Esophagus squamous epithelium (tissue), 5 donors: ENCODE measurements at places on chromosomes 12 and 14. TPM values are rescaled to one million over a fixed set of nuclear protein-coding genes. Genes with fewer than 3 reads are reported as not detected.

DNA sequence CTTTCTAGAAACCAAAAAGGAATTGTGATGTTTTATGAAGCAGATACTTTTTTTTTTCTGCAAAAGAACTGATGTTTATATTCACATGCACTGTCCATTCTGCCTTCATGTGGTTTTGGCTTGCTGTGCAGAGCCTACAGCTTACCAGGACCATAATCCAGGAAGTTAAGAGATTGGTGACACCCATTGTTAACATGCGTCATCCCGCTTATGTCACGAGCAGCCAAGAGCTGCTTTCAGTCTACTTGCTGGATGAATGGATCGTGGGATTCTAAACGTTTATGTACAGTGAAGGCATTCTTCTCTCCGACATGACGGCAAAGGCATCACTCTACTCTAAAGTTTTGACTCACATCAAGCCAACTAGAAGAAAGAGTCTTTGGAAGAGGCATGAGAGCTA is 76.6 kb downstream of the PAX9 start:
- no peak for DNase-seq

- no peak for DNase-seq
Observed at GRCh38 chr14:73695997-73696396, 18.2 kb downstream of the PNMA1 start.

DNA sequence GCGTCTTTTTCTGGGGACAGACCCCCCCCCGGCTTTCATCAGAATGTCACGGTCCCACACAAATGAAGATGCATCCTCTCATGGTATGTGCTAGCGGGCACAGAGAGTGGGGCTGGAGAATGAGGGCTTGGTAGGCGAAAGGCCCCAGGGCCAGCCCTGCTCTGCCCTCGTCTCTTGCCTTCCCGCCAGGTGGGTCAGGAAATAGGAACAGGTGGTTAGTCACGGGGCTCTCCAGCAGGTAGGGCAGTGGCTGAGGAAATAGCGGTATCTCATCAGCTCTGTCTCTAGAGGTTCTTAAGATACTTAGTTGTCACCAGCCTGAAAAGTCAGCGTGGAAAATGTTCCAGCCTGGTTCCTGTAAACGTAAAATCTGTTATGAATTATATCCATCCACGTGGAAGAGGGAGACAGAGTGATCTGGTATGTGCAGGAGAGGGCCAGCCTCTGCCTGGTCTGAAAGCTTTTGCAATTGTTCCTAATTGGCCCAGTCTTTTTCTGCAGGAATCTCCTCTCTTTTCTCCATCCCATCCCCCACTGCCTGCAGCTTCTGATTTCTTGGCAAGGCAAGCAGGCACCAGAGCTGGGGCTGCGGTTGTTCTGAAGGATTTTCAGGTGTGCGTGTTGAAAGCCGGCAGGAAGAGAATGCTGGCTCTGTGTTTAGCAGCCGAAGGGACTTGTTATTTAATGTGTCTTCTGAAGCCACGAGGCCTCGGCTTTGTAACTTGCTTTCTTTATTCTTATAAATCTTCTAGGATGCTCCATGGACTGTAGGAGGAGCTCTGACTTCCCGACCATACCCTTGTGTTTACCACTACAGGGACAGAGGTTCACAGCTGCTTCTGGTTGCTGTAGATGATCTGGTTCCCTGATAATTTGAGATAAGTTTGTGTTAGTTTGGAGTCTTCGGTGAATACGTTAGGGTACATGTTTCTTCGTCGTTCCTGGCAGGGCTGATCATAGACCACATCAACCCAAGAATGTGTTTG is 131.1 kb downstream of the CACNA1C start:
- DNase-seq, result no peak

- DNase-seq, result no peak
Observed at GRCh38 chr12:107361970-107362369, 268.6 kb upstream of the CRY1 start.

DNA sequence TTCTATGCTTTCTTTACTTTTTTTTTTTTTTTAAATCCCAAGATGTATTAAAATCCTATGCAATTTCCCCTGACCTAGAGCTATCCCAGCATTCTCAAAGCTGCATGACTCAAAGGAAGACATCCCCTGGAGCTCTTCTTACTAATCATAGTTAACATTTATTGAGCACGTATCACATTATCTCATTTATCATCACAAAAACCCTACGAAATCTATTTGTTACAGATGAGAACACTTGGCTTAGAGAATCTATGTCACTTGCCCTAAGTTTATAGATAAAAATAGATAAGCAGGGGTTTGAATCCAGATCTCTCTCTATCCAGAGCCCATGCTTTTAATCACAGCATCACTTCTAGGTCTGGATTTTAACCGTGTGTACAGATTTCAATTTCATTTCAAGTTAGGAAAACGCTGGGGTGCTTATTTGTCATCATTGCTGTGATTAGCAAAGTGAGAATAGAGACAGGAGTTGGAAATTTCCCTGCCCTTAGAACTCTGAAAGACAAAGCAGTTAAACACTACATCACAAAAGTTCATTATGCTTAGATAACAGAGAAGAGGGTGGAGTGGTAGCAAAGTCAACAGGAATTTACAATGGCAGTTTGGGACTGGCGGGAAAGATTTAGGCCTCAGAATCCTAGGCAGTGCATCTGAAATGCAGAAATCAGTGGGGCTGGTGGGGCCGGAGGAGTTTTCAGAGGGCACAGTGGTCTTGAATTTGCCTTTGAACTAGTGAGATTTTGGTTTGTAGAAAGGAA is 177.7 kb upstream of the FRMD6 start:
- no peak for DNase-seq

- no peak for DNase-seq
Observed at GRCh38 chr12:4323396-4323795, 2.4 kb downstream of the TIGAR start.

GRCh38 chr12:106987846-106988245 is 900 bp upstream of the MTERF2 start:
- no peak for DNase-seq

DNA sequence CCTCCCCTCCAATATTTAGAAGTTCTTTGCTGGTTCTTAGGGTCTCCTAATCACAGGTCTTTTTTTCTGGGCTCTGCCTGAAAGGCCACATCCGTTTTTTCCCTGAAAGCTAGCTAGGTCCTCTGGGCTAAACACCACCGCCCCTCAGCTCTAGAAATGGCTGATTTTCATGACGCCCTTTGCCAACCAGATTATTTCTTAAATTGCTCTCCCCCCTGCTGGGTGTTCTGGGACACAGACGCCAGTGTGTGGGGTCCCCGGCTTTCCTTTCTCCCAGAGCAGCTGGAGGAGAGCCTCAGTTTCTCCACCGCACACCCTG is 45.3 kb upstream of the ATP23 start:
- DNase-seq, result no peak

RPGRIP1 gene
- total RNA-seq, result not detected

AICDA gene
- not detected for total RNA-seq

TSFM gene
- 26.4 TPM for total RNA-seq

KITLG gene
- 19.1 TPM for total RNA-seq

CLEC4E gene
- 0.44 TPM for total RNA-seq

KRT83 gene
- total RNA-seq, result not detected

AKAP6 gene
- 6.9 TPM for total RNA-seq

ABHD4 gene
- total RNA-seq, result 32.4 TPM

RNASE1 gene
- 13.8 TPM for total RNA-seq

HOXC6 gene
- 0.30 TPM for total RNA-seq

KIF5A gene
- 0.15 TPM for total RNA-seq

CBX5 gene
- 29.9 TPM for total RNA-seq

HPD gene
- 1.3 TPM for total RNA-seq
